ENCODE measurements at places on chromosomes 2 and 18.

DNA sequence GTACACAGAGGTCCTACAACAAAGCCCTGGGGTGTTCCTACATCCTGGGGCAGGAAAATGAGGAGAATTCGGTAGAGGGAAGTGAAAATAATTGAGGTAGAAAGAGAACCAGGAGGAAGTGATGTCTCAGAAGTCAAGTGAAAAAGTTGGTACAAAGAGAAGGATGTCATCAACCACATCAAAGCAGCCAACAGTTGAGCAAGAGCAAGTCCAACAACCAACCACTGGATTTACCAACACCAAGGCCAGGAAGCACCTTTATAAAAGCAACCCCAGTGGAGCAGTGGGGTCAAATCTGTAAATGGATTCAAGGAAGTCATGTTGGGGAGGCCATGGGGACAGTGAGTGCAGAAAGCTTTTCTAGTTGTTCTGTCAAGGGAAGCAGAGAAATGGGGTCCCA is 360.4 kb downstream of the ZNF516 start:
- no peak for DNase-seq

- DNase-seq, result no peak
Observed at GRCh38 chr2:41294331-41294730, 753.5 kb upstream of the PKDCC start.

DNA sequence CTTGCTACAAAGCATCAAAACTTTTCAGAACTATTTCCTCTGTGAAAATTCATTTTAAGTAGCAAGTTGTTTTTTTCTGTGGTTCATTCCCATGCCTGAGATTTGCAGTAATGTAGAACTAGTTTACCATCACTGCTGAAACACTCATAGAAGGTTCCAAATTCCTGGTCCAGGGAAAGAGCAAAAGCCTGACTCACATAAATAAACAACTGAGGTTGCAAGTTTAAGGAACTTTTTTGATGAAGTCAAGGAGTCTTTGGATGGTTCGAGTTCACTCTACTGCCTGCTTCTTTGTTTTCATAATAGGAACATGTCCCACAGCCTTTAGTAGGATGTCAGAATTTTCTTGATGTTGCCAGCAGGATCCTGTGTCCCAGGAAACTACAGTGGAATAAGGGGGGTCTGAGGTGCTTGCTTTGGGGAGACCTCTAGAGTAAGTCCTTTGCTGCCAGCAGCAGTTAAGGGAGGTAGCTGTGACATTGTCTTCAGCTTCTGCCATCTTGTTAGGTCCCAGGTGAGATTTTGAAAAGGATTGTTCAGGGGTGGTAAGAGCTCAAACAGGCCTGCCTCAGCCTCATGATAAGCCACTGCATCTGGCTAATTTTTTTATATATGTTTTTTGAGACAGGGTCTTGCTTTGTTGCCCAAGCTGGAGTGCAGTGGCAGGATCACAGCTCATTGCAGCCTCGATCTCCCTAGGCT is 43.9 kb downstream of the ACSL3 start:
- DNase-seq, result no peak

DNA sequence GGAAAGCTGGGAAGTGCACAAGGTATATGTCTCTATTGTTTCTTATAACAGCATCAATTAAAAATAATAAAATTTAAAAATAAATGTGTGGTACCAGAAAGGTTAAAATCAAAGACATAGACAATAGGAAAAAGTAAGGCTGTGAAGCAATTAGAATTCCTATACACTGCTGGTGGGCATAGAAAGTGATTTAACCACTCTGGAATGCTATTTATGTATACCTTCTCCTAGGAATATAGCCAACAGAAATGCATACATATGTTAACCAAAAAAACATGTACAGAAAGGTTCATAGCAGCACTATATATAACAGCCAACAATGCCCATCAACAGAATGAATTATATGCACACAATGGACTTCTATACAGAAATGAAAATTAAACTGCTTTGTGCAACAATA is 43.0 kb downstream of the WDSUB1 start:
- no peak for DNase-seq

GRCh38 chr2:36859366-36859792 is 107.0 kb downstream of the STRN start:
- no peak for DNase-seq

- no peak for DNase-seq
Observed at GRCh38 chr2:100944617-100945432, 57.3 kb upstream of the RPL31 start.

DNA sequence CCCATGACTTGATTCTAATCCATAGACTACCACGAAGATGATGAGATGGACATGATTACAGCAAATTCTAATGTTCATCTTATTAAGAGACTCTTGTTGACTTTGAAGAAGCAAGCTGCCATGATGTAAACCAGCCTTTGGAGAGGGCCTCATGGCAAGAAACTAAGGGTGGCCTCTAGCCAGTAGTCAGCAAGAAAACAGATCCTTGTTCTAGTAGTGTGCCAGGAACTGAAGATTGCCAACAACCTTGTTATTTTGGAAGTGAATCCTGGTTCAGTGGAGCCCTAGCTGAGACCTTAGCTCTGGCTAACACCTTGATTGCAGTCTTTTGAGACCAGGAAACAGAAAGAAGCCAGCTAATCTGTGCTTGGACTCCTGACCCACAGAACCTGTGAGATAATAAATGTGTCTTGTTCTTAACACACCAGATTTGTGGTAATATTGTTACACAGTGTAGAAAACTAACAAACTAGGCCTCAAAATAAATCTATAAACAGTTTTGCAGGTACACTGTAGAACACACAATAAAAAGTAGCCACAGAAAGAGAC is 10.0 kb downstream of the PHOSPHO2 start:
- DNase-seq, result no peak

DNA sequence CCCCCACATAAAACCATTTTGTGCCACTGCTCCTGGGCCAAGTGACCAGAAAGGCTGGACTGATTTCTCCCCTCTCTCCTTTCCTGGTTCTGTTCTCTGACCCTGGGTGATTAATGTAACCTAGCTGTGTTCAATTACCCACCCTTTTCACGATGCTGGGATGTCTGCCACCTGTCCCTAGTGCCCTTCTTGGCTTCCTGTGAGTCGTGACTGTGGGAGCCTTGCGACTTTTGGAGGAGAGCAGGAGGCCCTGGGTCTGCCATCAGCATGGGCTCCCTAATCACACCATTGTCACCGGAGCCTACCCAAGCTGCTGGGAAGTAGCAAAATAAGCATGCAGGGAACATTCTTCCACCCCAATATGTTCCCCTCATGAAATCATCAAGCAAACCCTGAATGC is 38.3 kb downstream of the SRSF7 start:
- DNase-seq, result no peak

GRCh38 chr2:45510701-45511420 is 100.2 kb downstream of the SRBD1 start:
- no peak for DNase-seq

DNA sequence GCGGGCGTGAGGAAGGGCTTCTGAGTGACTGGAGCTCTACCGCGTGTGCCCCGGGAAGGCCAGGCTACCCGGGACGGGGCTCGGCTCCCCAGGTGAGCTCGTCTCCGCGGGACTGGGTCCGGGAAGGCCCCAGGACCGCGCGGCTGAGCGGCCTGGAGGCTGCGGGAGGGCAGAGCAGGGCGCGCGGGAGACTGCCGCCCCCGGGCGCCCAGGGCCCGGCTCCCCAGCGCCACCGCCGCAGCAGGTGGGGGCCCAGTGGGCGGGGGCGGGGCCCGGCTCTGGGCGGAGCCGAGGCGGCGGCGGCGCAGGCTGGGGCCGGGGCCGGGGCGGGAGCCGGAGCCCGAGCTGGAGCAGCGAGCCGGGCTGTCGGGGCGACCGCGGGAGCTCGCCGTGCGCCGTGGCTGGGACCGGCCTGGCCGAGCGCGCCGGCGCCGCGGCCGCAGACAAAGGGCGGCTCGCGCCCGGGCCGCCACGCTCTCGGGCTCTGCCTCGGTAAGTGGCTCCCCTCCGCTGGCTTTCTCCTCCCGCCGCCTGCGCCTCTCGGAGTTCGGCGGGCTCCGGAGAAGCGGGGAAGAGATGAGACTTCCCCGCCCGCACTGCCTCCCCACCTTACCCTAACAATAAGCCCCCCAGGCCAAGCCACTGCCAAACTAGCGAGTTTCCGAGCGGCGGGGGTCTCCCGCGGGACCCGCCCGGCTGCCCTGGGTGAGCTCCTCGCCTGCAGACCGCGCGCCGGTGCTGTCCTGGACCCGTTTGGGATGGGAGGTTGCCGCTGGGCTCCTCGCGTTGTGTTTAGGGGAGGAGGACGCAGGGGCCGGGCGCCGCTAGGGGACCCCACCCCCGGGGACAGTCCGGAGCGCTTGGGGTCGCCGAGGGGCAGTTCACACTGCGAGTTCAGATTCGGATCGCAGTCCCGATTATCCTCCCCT is at the start of gene MAPK4:
Gene MAPK4, plus strand, starts transcription at position 336 of the 929 bp plus-strand sequence. CDS start 103,872 bp downstream, outside the sequence.
- peak; percentile 34 for DNase-seq

GRCh38 chr18:47680488-47680887 is 250.0 kb downstream of the SMAD2 start:
- no peak for DNase-seq

GRCh38 chr2:213861638-213862037 is 549.2 kb upstream of the VWC2L start:
- DNase-seq, result no peak

DNA sequence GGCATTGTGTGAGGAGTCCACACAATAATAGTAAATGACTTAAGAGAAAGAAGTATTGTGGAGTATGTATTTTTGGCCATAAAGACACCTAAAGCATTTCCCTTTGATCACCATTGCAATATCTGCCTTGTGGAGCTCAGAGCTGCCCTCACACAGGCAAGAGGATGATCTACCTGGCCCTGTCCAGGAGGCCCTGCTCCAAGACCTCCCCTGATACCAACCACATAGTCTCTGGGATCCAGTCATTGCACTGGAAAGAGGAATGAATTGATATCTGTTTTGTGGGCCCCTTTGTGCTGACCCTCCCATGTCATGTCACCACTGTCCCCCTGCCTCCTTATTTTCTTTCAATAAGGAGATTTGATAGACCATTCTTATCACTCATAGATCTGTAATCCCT is 430.6 kb upstream of the TNP1 start:
- no peak for DNase-seq

DNA sequence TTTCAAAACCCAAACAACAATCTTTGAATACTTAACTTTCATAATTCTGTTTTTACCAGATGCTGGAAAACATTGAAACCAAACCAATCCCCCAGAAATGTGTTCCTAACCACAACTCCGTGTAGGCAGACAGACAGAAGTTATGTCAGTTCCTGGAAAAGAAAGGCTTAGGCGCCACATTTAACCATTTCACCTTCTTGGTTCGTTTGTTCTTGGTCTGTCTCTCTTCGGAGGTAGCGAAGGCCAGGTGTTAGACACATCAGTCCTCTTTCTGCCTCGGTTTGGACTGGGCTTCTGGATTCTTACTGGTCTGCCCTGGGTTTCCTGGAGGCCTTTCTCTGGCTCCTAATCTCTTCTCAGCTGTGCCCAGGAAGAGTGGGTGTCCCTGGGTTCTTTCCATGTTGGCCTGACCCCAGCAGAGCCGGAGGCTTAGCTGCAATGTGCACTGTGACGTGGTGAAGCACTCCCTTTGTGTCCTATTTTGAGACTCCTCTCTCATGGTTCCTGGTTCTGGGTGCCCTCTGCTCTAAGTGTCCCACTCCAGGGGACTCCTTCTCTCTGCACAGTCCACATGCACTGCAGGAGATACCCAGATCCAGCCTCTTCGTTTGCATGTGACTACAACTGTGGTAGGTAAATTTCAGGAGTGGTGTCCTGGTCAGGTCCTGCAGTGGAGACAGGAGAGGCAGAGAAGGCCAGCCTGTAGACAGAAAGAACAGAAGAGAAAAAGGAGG is 23.1 kb upstream of the RAB31 start:
- DNase-seq, result no peak

- no peak for DNase-seq
Observed at GRCh38 chr18:46338205-46338604, 234.0 kb downstream of the HAUS1 start.

- DNase-seq, result no peak
Observed at GRCh38 chr2:57330447-57330846, 716.2 kb upstream of the VRK2 start.

GRCh38 chr2:105780606-105781005 is 35.9 kb downstream of the NCK2 start:
- no peak for DNase-seq

DNA sequence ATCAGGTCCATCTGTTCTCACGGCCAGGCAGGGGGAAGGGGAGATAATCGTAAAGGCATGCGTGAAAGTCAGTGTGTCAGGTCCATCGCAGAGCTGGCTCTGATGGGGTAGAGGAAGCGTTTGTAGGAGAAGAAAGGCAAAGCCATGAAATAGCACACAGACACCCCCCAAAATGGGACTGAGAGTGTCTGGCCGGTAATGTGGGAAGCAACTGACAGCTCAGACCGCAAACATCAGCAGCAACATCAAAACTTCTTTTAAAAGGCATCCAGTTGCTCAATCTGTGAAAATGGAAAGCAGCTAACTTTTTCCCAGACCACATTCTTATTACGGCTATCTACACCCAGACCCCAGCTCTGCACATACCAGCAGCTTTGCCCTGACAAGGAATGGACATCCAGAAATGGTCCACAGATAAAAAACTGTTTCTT is 232.6 kb downstream of the EN1 start:
- no peak for DNase-seq

- DNase-seq, result no peak
Observed at GRCh38 chr2:68835621-68836020, 35.6 kb downstream of the BMP10 start.

- no peak for DNase-seq
Observed at GRCh38 chr2:65112633-65113032, 17.3 kb downstream of the RAB1A start.

DNA sequence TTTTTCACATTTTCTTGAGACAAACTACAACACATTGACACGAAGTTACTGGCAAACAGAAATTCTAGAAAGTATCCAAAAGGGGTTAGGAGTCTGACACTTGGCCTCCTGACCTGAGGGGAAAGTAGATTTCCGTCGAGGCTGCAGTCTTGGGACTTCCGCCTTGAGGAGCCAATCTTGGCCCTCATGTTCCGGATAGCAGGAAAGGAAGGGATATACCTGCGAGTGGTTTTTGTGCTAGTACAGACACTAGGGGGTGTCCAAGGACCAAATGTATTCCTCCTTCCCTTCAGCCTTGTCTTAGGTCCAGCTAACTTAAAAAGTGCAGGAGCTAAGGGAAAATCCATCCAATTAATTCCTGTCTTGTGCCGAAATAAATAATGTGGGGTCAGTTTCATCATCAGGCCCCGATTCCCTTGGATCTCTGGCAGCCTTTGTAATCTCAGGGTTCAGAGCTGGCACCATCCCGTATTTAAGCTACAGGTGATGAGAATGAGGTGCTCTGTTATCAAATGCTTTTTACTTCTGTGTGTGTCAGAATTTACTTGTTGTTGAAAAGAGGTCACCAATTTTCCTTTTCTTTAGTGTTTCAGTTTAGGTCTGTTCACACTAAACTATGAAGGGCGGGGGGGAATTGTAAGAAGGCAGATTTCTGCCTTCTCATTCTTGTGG is 330.2 kb upstream of the FANCL start:
- peak; percentile 60 for DNase-seq

- DNase-seq, result no peak
Observed at GRCh38 chr18:23208600-23208999, 73.3 kb downstream of the CABLES1 start.

GRCh38 chr2:119376810-119377209 is 10.0 kb downstream of the DBI start:
- DNase-seq, result no peak

All from erythroblast (primary cell).